ELF-1 (cell line): ENCODE measurements at places on chromosomes 6 and 20.

- DNase-seq = no peak
Measured at GRCh38 chr6:163494279-163494727, 79.8 kb downstream of the QKI start.

DNA sequence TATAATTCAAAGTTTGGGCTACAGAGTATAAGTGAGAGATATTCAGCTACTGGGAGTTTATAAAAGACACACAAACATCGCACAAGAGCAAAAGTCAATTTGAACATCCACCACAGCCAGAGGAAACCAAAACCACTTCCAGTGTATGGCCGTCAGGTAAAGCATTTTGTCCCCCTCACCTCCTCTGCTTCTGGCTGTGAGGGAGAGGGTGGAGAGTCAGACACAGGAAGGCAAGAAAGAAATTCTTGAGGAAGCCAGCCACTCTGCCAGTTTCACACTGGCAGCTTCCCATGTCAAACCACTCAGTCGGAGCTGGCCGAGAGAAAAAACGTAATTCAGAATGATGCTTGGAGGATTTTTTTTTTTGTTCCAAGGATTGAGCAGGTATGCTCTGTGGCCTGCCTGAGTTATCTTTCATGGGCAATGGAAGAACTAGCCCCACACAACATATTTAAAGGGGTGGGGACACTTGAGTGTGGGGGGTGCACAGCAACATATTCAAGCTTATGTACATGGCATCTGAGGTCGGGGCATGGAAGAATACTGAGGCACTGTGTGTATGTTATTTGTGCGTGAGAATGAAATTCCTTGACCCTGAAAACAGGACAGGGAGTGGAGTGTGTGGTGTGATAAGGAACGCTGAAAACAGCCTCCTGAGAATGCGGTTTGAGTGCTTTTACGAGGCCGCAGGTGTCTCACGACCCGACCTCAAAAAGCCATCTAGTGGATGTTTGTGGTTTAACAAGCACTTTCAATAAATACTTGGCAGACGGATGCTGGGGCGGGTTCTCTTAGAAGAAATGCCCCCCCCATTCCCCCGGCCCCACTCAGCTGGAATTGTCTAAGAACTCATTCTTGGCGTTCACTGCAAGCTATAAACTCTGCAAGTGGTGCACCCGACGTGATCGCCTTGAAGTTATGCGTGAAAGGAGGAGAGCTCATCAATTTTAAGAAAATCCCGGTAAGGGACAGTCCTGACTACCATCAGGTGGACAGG is 27.5 kb upstream of the ZBTB22 start:
- peak; percentile 81 for DNase-seq

DNA sequence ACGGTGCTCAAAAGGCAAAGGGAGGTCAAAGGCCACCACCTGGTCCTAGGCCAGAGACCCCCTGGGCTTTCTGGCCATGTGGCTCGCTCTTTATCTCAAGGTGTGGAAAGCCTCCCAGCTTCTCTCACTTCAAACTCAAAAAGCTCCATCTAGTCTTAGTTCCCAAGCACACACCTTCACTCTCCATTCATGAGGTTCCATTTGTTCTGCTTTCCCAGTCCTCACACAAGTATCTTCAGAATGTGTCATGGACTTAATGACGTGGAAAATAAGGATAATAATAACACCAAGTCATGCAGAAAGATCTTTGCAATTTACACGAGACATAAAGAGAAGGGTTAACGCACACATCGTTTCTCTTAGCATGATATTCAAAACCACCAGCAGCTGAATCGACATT is 219.3 kb downstream of the GMDS start:
- DNase-seq = no peak

GRCh38 chr6:22366214-22366613 is 69.4 kb upstream of the PRL start:
- no peak for DNase-seq

- no peak for DNase-seq
Measured at GRCh38 chr6:136035378-136036070, 184.0 kb downstream of the PDE7B start.

GRCh38 chr6:148580442-148580841 is 166.4 kb upstream of the UST start:
- DNase-seq = no peak

DNA sequence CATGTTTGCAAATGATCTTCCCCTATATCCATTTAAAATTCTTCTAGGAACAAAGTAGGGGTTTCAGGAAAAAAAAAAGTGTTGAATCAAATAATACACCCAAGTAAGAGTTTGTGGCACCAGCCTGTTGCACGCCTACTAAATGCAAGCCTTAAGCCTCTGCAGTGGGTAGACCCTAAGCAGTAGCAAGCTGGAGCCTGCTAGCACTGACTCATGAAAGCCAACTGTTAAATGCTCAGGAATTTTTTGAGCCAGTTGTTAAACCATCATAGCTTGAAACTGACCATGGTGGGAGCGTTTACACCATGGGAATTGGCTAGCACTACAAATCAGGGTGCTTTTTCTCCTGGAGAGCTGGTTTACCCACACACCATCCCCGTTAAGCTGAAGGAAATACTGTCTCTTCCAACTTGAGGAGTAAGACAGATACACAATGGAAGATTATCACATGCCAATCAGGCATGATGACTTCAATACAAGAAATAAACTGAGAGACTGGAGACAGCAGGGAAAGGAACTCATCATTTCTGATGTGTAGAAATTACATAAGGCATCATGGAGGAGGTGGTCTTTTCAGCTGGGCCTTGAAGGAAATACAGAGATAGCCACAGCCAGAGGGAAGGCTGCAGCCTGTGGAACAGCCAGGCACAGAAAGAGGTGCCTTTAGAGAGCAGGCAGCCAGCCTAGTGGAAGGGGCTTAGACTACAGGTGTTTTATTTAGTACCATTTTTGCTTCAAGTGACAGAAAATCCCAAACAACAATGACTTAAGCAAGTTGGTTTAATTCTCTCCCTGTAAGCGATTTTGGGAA is 110.8 kb downstream of the SNX5 start:
- DNase-seq = no peak

DNA sequence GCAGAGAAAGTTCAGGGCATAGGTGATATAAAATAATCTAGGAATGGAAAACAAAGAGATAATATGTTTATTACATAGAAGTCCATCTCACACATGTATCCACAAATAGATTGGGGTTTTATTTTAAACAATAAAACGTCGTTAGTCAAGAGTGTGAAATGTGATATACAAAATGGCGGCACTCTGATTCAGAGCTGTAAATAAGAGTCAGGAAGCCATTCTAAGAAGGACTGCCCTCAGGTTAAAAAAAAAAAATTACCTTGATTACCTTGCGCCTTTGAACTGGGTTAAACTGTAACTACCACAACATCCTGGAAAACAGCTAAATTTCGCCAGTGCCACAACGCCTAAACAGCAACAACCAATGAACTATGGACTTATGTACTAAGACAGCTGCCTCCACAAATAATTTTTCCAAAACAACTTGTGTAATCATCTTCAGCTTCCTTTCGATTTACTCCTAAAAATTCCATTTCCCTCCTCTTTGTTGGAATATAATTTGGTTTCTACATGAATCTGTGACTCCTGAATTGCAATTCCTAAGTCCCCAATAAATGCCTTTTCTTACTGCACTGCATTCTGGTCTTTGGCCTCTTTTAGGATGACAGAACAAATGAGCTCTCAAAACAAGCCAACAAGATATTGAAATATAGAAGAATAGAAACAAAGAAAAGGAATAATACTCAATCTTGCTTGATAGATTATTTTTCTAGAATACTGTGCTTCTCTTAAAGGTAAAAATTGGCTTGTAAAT is 1019.5 kb upstream of the MAP3K7 start:
- DNase-seq = no peak

DNA sequence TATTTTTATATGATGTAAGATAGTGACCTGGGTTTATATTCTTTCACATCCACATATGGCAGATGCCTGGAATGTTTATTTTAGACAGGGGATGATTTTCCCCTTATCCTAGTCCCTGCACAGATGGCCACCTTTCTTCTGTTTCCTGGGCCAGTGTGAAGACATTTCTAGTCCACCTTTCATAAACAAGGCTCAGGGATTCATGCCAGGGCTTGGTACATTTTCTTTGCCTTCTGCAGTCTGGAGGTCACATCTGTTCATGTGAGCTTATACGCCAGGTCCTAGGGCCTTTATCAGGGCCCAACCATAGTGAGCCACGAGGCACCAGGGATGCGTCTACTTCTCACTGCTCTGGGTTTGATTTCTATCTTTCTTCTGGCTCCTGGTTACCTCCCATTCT is 38.0 kb upstream of the ERVFRD-1 start:
- no peak for DNase-seq

DNA sequence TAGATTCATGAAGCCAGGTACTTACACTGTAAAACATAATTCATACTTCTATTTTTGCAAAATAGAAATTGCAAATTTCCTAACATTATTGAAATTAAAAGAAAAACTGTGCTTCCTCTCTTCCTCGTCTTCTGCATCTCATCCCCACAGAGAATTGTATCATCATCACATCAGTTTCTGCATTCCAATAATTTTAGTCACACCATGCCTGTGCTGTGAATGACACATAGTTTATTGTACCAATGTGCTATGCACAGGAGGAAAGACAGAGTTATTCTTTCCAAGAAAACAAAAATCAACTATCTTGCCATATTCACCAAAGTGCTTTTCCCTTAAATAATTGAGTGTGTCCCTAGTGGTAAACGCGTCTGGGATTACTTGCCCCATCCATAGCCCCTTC is 38.1 kb upstream of the FAM135A start:
- no peak for DNase-seq

GRCh38 chr6:107720717-107721116 is 103.4 kb downstream of the SCML4 start:
- DNase-seq = no peak

DNA sequence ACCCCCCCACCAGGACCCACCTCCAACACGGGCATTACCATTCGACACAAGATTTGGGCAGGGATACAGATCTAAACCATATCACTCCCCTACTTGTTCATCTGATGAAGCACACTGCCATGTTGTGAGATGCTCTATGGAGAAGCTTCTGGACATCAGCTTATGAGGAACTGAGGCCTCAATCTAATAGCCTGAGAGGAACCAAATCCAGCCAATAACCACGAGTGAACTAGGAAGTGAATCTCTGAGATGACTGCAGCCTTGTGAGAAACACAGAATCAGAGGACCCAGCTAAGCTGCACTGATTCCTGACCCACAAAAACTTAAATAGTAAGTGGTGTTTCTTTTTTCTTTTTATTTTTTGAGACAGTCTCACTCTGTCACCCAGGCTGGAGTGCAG is 21.6 kb upstream of the ZBTB2 start:
- DNase-seq = no peak

DNA sequence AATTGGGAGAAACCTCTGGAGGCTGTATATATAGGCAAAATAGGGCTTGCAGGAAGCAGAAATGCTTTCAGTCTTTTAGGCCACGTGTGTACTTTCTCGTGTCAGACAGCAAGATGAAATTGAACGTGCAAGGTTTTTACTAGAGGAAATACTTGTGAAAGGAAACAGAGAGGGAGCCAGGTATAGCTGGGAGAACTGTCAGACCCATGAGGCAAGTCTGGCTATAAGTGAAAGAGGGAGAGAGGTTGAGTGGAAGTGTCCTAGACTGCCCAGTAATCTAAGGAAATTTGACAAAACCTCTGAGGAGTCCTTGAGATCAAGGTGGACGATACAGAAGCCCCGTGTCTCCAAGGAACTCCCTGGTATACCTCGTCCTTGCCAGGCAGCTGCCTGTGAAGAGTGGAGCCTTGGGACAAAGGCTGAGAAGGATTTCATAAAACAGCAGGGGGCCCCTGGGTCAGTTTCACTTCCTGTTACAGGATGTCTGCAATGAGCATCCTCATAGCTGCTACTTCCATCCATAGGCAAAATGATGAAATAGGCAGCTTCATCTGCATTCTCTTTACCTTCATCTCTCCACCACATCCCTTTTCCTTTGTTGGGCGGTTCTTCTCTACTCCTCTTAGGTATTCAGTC is 114.4 kb upstream of the MAP3K7 start:
- DNase-seq = peak; percentile 60

DNA sequence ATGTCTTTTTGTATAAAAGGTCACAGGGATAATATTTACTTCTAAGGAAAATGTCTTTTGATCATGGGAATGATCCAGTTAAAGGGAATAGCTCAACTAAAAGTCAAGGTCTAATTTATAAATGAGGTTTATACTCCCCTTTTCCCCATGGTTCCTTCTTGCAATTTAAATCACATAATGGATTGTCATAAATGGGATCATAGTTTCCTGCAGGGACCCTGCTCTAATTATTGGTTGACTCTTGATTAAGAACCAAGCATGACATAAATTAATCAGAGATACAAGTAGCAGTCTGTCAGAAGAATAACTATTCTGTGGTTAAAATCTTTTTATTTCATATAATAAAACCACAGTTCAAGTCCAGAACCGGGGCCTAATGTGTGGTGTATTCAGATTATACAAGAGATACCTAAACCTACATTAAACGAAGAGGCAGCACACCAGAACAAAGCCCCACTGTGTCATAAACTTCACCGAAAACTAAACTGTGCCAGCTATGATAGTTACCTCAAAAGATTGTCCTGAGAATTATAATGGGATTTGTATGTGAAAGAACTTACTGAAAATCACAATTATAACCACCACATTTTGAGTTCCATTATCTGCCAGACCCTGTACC is 43.0 kb upstream of the CD83 start:
- DNase-seq = no peak

DNA sequence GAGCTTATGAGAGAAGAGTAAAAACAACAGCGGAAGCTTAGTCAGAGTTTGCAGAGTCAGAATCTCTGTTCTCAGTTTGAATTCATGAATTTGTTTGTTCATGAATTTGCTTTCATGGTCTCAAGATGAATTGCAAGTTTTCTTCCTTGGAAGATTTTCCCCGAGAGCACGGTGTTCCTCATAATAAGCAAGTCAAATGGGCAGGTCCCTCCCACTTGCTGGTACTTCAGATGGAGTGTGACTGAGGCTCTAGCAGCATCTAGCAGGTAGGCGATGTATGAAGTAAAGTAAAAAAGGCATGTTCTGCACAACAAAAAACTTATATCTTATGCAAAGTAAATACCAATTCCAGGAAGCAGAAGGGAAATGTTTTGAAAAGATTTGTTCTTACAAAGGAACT is 15.5 kb upstream of the MLIP start:
- no peak for DNase-seq

DNA sequence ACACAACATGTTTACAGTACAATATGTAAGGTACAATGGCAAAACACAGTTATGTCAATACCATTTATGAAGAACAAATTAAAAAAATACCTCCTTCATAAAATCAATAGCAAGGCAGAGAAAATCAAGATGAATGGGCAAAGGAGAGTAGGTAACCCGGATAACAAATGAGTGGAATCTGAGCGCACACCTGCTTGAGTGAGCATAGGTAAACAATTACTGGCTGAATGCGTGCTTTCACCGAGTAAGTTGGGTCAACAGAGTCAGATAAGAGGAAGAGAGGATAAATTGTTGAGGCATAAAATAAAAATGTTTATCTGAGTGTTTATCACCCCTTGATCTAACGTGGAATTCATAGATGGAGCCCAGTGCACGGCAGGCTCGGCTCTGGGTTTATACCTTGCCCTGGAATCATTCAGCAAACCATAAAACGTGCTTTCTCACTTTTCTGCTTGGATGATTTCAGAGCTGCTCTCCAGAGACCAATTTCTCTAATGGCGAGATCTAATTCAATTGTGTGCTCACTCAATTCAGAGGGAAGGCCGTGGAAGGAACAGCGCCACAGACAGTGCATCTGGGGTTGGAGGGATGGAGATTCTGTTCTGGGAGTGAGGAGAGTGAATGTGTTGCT is 224.8 kb upstream of the MAP3K7 start:
- DNase-seq = no peak

- no peak for DNase-seq
Measured at GRCh38 chr6:156337801-156338200, 439.4 kb upstream of the ARID1B start.

- DNase-seq = no peak
Measured at GRCh38 chr6:161796681-161797080, 522.8 kb upstream of the AGPAT4 start.

- DNase-seq = no peak
Measured at GRCh38 chr20:64241061-64241460, 14.5 kb upstream of the PCMTD2 start.
